WTC11 (cell line): ENCODE measurements at places on chromosomes 2 and 18. TPM values are rescaled to one million over a fixed set of nuclear protein-coding genes. Genes with fewer than 3 reads are reported as not detected.

Gene ATRAID
- total RNA-seq: 97.2 to 115 TPM (median 109 TPM) in 3 replicates

Gene COX7A2L
- 99.5 to 114 TPM (median 108 TPM) in 3 replicates for total RNA-seq

Gene TMEM169
- 1.8 to 3.5 TPM (median 3.3 TPM) in 3 replicates for total RNA-seq

Gene IL36G
- 0.32 TPM in 1 of 3 replicates, not detected in the others for total RNA-seq

Gene FSIP2
- total RNA-seq: 1.9 to 2.2 TPM (median 1.9 TPM) in 3 replicates
